ENCODE measurements at places on chromosomes 2 and 18.

GRCh38 chr2:28413152-28413898, 20.7 kb downstream of the FOSL2 start:
- no peak for DNase-seq

DNA sequence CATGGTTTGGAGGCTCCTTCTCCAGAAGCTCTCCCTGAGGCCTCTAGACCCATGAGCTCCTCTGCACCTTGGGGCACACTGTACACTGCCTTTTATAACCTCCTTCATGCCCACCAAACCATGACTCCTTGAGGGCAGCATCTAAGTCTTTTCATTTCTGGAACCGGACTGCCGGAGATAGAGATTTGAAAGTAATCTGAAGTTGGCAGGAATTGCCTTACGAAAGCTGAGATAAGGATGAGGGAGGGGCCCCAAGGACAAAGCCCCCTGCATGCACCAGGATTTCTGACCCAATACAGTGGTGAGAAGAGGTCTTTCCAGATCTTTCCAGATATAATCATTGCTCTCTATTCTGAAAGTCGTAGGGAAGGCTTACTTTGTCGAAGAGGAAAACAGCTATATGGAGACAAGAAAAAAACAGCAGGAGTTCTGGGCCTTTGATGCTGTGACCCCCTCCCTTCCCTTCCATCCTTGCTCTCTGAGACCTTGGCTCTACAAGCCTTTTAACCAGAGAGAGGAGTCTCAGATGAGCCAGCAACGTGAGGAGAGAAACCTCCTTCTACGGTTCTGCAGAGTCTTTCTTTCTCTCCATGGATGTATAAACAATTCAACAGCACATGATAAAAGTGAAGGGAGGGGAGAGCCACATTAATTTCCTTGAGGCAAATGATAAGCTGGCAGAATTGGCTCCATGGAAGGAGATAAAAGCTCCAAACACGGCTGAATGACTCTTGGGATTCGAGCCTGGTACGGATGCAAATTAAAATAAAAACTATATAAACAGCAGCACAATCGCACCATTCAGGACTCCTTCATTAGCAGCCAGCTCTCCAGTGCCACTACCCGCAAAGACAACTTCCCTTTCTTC, 88.0 kb upstream of the RTN4 start:
- no peak for DNase-seq

DNA sequence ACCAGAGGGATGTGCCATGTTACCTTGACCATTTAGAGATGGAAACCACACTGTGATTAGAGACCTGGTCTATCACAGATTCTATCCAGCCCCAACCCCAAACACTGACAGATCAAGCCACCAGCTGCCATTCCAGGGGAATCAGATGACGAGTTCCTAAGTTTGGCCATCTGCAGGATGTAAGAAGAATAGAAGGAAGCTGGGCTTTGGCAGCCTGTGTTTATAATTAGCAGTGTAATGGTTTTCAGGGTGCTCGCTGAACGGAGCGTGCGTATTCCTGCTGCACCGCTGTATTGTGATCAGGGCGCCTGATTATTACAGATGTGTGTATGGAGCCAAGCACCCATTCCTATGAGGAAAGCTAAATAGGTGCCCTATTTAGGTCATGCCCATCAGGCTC, 138.1 kb downstream of the LRRC30 start:
- no peak for DNase-seq

- DNase-seq: no peak
These were observed 17.3 kb upstream of the GTF2A1L start for GRCh38 chr2:48600204-48600813.

DNA sequence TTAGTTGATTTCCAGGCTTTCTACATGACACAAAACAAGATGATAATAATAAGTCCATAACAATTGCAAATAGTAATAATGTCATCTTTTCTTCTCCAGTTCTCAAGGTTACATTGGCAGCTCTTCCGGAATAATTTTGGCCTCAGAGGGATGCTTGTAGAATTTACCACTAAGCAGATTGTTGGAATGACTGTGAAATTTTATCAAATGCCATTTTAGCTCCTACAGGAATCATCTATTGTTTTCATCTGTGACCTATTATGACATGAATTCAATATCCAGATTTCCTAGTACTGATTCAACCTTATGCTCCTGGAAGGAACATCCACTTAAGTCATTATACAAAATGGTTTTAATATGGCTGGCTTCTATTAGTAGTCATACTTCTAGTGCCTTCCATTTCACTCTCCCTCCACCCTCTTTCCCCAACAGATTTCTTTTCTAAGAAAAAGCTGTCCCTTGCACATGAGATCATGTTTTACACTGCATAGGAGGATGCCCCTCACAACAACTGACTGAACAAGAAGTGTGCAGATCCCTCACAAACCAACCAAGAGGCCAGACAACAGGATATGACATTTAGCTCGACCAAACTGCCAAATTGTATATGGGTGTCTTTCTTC, 200.0 kb downstream of the DNER start:
- DNase-seq: no peak

DNA sequence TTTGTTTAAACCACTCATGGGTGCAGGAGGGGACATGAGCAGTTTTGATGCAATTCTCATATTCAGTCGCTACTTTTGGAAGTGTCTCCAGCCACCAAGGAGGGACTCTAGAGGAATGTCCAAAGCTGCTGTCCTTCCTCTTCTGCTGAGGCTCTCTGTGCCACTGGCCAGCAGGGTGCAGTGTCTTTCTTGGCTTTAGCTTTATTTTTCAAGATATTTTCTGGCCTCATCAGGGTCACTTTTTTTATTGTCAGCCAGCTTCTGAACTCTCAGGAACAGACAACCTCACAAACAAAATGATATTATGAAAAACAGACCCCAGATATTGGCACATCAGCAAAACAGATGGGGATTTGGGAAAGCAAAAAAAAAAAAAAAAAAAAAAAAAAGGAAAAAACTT, 289.3 kb upstream of the ZSWIM2 start:
- DNase-seq: no peak

- DNase-seq: no peak
These were observed 25.5 kb downstream of the TANC1 start for GRCh38 chr2:158993721-158994587.

- DNase-seq: no peak
These were observed 46.2 kb downstream of the C2orf42 start for GRCh38 chr2:70144443-70145143.

DNA sequence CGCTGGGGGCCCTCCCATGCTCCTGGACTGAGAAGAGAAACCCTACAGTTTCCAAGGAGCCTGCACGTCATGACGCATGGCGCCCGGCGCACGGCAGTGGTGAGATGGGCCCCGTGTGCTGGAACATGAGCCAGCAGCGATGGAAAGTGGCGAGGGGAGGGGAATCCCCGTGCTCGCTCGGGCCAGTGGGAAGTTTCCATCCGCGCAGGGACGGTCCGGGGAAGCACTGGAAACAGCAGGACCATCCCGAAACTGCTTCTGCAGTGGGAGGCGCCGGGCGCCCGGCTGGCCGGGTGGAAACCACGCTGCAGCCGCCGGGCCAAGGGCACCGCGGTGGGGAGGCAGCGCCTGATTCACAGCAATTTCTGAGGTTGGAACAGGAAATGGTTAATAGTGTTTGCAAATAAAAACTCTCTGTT, 4.9 kb upstream of the PDCD1 start:
- no peak for DNase-seq

DNA sequence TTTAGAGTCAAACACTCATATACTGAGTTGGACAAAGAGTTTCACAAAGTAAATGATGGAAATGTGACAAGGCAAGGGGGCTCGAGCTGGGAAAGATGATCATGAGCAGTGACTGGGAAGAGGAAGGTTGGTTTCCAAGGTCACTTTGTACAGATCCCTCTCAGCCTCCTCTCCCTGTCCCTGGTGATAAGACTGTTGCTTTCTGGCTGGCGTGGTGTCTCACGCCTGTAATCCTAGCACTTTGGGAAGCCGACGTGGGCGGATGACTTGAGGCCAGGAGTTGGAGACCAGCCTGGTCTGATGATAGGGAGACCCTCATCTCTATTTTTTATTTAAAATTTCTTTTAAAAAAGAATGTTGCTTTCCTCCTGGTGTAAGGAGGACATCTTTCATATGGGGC, 86.6 kb upstream of the STPG4 start:
- DNase-seq: no peak

DNA sequence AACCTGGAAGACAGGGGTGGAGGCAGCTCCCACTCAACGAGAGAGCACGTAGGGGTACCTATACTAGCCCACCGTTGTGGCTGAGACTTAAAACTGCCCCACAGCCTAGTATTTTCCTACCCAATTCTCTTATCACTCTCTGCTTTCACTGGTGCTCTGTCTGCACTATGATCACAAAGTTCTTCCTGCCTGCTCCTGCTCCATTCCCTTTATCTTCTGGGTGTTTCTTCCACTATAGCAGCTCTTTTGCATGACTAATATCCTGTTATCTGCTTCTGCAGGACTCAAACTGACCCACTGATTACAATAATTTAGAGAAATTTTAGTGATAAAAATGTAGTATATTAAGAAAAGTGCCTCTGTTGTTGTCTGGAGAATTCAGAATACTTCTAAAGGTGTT, 184.8 kb downstream of the LRP1B start:
- no peak for DNase-seq

DNA sequence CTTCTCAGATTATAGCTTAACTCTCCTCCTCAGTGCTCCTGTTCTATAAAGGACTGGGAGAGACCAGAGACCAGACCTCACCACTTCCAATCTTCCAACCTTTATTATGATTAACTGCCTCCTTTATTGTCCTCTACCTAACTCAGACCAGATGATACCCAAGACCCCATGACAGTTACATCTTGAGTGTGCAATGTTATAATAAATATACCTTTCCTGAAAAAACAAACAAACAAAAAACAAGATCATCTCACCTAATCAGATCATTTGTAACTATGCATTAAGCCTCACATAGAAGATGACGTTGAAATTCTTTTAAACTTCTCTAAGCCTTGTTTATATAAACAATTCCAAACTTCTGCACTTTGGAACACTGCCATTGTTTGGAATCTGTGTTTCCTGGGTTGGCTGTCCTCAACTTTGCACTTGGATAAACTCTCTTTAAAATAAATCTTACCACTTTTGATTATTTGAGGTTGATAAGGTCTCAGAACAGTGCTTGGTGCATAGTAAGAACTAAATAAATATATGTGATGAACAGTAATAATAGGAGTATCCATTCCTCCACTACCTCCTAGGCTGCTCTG, 342.7 kb downstream of the TDRD15 start:
- DNase-seq: no peak

DNA sequence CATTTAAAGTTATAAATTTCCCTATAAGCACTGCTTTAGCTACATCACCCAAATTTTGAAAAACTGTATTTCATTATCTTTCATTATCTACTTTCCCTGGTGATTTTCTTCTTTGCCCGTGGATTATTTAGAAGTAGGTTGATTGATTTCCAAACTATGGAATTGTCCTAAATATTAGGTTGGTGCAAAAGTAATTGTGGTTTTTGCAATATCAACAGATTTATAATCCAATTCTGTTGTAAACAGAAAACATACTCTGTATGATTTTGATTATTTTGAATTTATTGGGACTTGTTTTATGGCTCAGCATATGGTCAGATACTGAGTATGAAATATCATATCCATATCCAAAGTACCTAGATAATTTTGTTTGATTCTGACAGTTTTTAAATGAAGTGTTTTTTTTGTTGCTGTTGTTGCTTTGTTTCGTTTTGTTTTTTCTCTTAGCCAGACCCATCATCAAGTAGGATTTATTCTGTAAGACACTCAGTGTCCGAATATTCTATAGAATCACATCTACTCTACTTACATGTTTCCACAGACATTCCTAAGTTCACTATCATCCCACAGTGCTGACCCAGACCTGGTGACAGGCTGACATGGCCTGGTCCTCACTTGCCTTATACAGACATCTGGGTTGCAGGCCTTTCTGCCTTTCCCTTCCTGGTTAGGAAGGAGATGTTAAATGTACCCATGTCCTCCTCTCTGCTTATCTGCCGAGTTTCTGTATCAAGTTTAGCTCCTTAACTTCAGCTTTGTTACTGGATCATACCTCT, 2.1 kb upstream of the TRABD2A start:
- no peak for DNase-seq

- DNase-seq: no peak
These were observed 1.4 kb downstream of the CCDC85A start for GRCh38 chr2:56185101-56185581.
